ENCODE measurements at places on chromosomes 6 and 20.

DNA sequence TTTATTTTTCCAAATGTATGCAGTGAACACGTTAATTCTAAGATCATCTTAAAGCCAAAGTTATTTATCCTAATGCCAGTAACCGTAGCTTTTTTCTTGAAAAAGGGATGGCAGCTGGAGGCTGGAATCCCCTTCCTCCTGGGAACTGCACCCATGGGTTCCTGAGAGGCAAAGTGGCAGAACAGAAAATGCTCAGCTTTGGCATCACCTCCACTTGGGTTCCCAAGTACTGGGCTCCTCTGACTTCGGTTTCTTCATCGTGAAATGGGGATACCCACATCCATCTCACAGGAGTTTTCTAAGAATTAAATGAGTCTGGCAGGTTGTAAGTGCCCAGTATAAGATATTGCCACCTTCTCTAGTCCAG lies 6.2 kb upstream of the DDX43 start:
- no peak for DNase-seq

- no peak for DNase-seq
Measured at GRCh38 chr6:136173519-136174507, 76.3 kb downstream of the MTFR2 start.

DNA sequence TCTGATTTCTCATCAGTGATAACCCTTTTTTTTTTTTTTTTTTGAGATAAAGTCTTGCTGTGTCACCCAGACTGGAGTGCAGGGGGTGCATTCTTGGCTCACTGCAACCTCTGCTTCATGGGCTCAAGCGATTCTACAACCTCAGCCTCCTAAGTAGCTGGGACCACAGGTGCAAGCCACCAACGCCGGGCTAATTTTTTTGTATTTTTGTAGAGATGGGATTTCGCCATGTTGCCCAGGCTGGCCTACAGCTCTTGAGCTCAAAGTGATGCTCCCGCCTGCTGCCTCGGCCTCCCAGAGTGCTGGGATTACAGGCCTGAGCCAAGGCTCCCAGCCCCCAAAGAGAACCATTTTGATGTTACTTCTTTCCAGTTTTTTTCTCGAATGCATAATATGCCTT lies 2.2 kb downstream of the FABP7 start:
- DNase-seq: no peak

GRCh38 chr6:52634211-52634610 lies 36.7 kb upstream of the TMEM14A start:
- no peak for DNase-seq

GRCh38 chr6:85865420-85866369 lies 223.0 kb upstream of the SYNCRIP start:
- DNase-seq: no peak

DNA sequence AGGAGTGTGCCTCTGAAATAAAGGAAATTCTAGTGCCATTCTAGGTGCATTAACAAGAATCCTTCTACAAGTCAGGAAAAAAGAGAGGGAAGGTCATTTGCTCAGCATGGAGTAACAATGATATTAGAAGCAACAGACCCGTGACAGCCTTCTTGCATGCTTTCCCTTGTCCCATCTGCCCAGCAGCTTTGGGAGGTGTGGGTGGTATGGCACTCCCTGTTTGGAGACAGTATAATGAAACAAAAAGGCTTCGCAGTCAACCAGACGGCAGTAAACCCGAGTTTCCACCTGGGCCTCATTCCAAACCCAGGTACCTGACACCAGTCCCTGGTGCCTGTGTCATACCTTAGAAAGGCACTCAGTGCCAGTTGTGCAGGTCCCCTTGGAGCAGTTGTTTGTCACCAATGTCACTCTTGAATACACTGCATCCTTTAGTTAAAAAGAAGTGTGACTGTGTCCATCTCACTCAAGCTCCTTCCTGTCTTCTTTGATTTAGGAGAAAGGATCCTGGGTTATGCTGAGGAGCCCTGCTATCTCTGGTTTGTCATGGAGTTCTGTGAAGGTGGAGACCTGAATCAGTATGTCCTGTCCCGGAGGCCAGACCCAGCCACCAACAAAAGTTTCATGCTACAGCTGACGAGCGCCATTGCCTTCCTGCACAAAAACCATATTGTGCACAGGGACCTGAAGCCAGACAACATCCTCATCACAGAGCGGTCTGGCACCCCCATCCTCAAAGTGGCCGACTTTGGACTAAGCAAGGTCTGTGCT lies 14.7 kb downstream of the STK35 start:
- no peak for DNase-seq

GRCh38 chr20:51486197-51487005 lies 56.1 kb downstream of the NFATC2 start:
- DNase-seq: no peak

DNA sequence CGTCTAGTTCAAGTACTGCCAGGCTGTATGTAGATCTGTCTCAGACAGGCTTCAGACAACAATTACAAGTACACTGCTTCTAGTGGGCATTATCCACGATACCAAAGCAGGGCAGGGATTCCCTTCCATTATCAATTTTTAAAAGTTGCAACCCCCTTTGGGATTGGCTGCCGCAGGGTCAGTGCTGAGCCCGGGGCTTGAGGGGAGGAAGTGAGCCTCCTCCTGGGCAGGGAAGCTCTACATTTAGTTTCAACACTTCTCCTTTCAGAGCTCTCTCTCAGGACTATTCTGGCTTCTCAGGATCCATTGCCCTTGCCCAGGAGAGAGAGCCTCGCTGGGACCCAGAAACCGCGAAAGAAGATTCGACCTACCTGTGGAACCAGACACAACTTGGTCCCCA lies 1.5 kb downstream of the HTR1B start:
- DNase-seq: no peak

DNA sequence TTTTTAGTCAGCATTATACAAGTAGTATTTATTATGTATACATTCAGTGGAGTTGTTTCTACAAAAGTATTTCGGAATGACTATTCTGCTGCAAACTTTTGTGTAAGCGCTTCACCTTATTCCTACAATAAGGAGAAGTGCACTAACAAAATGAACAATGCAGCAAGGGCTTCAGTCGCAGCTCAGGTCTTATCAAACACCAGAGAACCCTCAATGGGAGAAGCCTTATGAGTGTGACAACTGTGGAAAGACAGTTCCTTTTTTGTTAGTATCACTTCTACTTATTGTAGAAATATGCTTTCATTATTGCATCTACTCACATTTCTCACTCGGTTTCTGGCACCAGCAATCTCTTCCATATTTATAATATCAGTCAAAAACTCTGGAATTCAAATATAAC lies 18.8 kb downstream of the ZKSCAN3 start:
- DNase-seq: no peak

DNA sequence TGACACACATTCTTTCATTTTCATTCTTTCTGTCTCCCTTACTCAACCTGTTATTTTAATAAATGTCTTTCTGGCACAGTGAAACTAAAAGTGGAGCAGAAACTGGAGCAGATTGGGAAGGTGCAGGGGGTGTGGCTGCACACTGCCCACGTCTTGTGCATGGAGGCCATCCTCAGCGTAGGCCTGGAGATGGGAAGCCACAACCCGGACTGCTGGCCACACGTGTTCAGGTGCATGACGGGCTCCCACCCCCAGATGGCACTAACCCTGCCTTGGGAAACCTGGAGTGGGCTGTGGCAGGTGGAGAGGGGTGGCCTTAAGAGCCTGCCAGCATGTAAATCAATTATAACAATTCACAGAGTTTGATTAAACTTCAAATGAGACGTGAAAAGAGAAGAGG lies 71.4 kb upstream of the PBOV1 start:
- peak; percentile 3 for DNase-seq

DNA sequence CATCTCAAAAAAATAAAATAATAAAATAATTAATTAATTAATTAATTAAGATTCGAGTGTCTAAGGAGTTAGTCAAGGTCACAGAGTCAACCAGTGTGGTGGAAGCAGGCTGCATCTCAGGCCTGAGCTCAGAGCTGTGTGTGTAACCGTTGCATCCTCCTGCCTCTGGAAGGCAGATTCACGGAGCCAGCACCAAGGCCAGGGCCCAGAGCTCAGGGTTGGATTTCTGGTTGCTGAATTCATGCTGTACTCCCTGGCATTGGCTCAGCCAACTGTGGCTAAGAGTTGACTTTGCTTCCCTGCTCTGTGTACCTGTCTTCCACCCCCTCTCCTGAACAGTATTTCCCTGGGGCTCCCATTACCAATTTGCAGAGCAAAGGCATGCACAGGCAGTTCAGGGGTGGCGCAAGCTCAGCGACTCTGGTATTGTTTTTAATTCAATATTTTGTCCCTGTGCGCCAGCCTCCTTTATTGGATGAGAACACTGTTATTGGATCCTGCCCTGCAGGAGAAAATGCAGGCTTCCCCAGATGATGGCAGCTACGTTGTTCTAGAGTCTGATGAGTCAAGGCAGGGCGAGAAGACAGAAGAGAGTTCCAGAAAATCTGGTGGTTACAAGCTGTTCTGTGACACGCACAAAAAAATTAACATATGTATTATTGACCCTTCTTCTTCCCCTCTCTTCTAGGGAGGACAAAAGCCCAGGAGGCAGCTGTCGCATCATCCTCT lies 12.3 kb upstream of the CTNNBL1 start:
- DNase-seq: no peak

GRCh38 chr6:157667211-157668008 lies 155.6 kb upstream of the SNX9 start:
- DNase-seq: peak; percentile 21

GRCh38 chr6:82088978-82089771 lies 158.4 kb downstream of the IBTK start:
- no peak for DNase-seq

DNA sequence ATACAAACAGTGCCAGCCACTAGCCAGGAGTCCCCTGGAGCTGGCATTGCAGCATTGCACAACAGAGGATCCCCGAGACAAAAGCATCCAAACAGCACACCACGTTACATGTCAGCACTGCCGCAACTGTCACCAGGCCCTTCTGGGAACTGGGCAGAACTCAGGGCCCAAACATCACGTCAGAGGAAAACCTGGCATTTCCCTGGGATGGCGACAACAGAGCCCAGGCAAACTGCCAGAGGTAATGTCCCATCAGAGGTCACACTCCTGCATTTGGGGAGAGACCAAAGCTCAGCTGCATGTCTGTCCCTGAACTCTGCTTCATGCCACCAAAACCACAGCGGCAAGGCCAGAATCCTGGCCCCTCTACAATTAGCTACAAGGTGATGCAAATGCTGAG lies 36.3 kb downstream of the PPP1R3G start:
- DNase-seq: no peak

- peak; percentile 64 for DNase-seq
Measured at GRCh38 chr20:32456869-32457478, 98.8 kb downstream of the ASXL1 start.

DNA sequence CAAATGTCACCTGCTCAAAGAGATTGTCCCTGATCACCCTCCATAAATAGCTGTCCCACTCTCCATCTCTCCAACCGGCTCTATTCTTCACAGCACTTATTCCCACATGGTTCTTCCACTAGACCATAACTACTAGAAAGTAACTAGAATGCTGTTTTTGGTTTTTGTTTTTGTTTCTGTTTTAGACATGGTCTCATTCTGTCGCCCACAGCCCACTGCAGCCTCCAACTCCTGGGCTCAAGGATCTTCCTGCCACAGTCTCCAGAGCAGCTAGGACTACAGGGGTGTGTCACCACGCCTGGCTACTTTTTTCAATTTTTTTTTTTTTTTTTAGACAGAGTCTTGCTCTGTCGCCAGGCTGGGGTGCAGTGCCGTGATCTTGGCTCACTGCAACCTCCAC lies 12.2 kb downstream of the MMP24 start:
- DNase-seq: no peak

GRCh38 chr6:56021943-56022342 lies 146.6 kb upstream of the BMP5 start:
- DNase-seq: no peak

DNA sequence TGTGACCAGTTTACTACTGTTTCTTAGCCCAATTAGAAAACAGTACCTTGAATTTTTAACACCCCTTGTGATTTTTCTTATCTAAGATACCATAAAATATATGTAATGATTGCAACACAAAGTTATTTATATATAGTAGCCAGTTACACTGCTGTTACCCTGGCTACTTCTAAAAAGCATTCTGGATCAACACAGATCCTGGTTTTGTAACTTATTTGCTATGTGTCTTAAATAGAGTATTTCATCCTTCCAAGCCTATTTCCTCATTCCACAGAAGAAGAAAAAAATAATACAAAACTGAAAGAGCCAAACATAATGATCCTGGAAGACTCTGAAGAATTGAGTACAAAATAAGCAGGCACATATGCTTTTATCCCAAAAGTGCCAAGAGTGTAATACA lies 19.0 kb upstream of the GSTA4 start:
- no peak for DNase-seq

GRCh38 chr6:37723016-37723415 lies 25.3 kb upstream of the MDGA1 start:
- DNase-seq: no peak

DNA sequence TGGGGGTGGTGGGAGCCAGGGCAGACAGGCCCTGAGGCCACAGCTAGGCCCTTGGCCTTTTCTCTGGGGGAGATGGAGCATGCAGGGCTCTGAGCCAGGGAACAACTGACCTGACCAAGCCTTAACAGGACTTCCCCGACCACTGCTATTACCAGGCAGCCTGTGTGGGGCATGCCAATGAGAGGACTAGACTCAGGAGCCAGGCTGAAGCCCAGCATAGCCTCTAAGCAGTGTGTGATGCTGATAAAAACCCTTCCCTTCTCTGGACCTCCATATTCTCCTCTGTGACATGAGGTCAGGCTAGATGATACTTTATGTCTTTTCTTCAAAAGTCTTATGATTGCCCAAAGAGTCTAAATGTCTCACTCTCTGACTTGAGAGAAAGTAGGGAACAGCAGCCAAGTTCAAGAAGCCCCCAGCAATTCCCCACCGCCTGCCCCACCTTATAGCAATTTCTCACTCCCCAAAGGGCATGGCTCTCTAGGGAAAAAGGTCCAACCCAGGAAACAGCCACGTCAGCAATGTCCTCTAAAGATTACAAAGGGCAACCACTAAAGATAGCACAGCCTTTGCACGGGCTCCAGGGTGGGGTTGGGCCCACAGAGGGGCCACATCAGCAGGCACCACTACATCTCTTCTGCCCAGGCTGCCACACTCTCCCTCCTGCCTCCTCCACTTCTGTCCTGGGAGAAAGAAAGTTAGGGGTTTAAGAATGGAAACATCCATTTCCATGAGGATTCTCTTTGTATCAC lies 71.3 kb downstream of the TRERF1 start:
- DNase-seq: no peak

Data from NCI-H1930 (cell line).